Stimulated activated CD8-positive, alpha-beta memory T cell treated with anti-CD3 and anti-CD28 coated beads, Interleukin-2, amount 100 ng/mL, for 1 hour (primary cell): ENCODE measurements at places on chromosomes 12 and 14.

GRCh38 chr14:104393199-104393897, 186.2 kb upstream of the C14orf180 start:
- no peak for DNase-seq

DNA sequence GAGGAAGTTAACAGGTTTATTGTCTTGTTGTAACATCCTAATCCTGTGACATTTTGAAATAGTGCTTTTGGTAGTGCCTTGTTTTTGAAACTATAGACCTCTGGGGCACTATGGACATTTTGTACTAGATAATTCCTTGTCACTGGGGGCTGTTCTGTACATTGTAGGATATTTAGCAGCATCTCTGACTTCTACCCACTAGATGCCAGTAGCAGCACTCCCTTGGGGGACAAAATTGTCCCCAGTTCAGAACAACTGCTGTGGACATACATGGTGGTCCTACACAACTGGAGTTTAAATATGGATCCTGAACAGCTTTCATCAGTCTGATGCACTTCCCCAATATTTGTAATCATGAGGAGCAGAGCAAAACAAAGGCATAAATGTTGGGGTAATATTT, 264.7 kb downstream of the RAD51B start:
- DNase-seq = no peak

DNA sequence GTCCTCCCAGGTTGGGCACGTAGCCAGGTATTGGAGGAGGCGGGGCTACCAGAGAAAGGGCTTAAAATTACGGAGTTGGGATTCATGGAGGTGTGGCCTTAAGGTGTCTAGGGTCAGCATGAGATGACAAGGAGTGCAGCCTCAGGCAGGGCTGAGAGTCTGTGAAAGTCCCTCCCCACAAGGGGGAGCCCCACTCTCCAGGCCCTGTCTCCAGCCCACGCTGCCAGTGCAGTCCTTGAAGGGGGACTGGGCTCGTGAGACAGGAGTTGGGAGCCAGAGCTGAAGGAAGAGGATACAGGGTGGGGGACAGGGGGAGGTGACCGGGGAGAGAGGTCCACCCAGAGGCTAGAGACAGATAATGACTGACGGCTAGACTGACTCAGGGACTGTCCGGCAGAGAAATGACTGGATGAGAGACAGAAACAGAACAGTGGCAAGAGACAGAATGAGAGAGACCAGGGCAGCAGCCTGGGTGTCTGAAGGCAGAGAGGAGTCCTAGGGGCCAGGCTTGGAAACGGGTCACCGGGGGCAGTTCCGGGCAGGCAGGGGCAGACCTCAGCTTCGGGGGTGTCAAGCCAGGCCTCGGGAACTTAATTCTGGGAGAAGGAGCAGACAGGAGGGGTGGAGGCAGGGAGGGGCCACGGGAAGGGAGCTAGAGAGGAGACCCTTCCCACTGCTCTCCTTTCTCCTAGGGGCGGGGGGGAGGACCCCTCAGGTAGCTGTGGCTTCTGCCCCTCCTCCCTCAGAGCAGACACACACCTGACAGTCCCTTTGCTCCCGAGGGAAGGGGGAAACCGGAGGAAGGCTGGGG, 970 bp downstream of the CDH24 start:
- peak; percentile 48 for DNase-seq

DNA sequence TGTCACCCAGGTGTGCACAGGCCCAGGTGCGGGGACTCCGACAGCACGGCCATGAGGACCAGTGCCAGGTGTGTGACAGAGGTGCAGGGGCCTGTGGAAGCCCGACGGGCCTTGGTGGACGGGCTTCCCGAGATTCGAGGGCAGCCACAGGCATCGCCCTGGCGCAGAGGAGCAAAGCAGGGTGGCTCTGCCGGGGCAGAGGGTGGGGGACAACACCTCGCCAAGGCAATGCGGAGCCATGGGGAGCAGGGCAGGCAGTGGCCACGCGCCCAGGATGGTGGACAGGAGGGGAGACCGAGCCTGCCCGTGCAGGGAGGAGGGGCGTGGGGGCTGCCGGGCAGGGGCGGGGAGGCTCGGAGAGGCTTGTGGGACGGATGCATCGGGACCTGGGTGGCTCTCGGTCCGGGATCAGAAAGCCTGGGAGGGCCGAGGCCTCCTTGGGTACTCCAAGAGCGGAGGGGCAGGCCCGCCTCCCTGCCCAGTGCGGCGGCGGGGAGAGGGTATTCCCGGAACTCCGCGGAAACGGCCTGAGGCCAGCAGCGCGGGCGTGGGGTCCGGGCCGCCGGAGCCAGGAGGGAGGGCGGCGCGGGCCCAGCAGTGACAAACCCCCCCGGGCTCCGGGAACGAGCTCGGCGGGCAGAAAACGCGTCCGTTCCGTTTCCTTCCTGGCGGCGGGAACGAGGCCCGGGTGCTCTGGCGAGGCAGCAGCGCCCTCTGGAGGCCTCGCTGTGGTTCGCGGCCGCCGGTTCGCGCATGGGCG, 1.6 kb downstream of the TMEM121 start:
- peak; percentile 60 for DNase-seq

GRCh38 chr12:31584782-31585181, 6.2 kb downstream of the DENND5B start:
- no peak for DNase-seq

GRCh38 chr14:88630565-88630964, 67.7 kb downstream of the ZC3H14 start:
- DNase-seq = no peak

DNA sequence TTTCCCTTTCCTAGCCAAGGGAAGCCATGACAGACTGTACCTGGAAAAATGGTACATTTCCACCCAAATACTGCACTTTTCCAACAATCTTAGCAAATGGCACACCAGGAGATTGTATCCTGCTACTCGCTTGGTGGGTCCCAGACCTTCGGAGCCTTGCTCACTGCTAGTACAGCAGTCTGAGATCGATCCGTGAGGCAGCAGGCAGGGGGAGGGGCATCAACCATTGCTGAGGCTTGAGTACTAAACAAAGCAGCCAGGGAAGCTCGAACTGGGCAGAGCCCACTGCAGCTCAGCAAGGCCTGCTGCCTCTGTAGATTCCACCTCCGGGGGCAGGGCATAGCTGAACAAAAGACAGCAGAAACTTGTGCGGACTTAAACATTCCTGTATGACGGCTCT, 218.8 kb downstream of the LRIG3 start:
- DNase-seq = no peak

- no peak for DNase-seq
Measured at GRCh38 chr14:36942522-36943245, 229.7 kb downstream of the SLC25A21 start.

DNA sequence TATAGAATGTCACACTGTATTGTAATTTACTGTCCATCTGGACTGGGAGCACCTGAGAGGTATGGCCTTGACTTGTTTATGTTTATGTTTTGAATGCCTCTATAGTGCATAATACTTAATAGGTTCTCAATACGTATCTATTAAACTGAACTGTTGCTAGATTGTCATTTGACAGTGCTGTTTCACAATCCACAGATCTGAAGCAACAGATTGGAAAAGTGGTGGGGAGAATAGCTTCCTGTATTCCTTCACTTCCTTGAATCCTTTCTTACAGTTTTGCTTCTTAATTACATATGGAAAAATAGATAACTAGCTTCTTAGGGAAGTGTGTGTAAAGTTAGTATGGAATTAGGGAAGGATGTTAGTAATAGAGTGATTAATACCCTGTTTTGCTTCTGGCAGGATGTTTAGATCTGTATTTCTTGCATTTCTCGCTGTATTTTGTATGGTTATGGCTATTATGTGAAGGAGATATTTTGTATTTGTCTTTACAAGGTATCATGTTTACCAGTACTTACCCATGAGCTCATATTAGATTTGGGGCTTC, 4.5 kb downstream of the CNOT2 start:
- no peak for DNase-seq

GRCh38 chr12:28827861-28828260, 321.2 kb upstream of the FAR2 start:
- DNase-seq = no peak

GRCh38 chr14:97033556-97034081, 236.4 kb downstream of the VRK1 start:
- no peak for DNase-seq

GRCh38 chr14:81433378-81433777, 33.3 kb upstream of the STON2 start:
- no peak for DNase-seq

- DNase-seq = no peak
Measured at GRCh38 chr12:94157181-94157580, 8.8 kb downstream of the PLXNC1 start.

DNA sequence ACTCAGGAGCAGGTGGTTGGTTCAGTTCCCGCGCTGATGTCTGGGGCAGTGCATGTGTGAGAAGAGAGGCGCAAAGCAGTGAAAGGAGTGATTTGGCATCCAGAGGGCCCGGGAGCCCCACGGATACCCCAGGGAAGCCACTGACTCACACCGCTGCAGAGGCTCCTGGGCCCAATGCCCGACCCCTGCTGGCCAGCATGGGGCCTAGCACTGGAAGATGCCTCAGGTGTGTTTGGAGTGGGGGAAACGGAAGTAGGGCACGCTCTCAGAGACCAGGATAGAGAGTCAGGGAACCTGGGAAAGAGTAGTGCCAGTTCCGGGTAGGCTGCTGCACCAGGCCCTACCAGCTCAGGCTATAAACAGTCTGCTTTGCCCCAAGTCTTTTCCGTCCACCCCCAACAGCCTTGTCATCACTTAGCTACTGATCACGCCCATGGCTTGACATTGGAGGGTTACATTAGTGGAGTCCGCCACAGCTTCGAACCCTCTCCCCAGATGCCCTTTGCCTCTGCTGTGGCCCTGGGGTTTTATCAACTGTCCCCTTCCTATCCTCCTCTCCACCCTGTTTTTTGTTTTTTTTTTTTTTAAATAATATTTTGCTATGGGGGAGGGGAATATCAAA, 9.5 kb upstream of the CSAD start:
- peak; percentile 26 for DNase-seq
